ENCODE measurements at places on chromosomes 2 and 18. TPM values are rescaled to one million over a fixed set of nuclear protein-coding genes. Genes with fewer than 3 reads are reported as not detected.

NLRC4 gene
- polyA plus RNA-seq: 2.3 TPM

VWC2L gene
- polyA plus RNA-seq: not detected

RAB31 gene
- polyA plus RNA-seq: 75.1 TPM

IL1R2 gene
- 0.97 TPM for polyA plus RNA-seq

EMX1 gene
- polyA plus RNA-seq: not detected

ZAP70 gene
- polyA plus RNA-seq: 2.8 TPM

TOGARAM2 gene
- polyA plus RNA-seq: 0.50 TPM

ABCG5 gene
- polyA plus RNA-seq: 8.8 TPM

CCDC74A gene
- 11.3 TPM for polyA plus RNA-seq

HAAO gene
- polyA plus RNA-seq: 33.4 TPM

FAM110C gene
- polyA plus RNA-seq: 4.5 TPM

TMEM87B gene
- 5.4 TPM for polyA plus RNA-seq

SCN3A gene
- polyA plus RNA-seq: 0.38 TPM

FIGN gene
- polyA plus RNA-seq: 1.6 TPM

ANKRD23 gene
- not detected for polyA plus RNA-seq

LOXHD1 gene
- polyA plus RNA-seq: not detected

DNA sequence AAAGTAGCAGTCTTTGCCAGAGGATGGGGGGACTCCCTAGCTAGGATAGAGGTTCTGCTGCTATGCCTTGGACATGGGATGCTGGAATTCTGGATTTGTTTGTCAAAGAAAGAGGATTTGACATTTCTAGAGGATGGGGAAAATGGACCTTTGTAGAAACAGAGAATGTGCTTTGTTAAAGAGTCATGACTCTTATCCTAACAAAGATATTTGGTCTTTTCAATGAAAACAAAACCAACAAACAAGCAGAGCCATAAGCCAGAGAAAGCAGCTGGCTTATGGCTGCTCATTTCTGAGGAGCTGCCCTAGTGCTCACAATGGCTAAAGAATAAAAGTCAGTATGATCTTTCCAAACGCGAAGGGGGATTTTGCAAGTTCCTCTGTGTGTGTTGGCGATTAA, 40.8 kb upstream of the MAPRE2 start:
- DNase-seq: no peak

- no peak for DNase-seq
Observed at GRCh38 chr2:36497570-36498163, 100.3 kb downstream of the FEZ2 start.

- no peak for DNase-seq
Observed at GRCh38 chr2:57760381-57760801, 286.2 kb upstream of the VRK2 start.

GRCh38 chr18:4750393-4751346, 295.6 kb upstream of the DLGAP1 start:
- DNase-seq: no peak

DNA sequence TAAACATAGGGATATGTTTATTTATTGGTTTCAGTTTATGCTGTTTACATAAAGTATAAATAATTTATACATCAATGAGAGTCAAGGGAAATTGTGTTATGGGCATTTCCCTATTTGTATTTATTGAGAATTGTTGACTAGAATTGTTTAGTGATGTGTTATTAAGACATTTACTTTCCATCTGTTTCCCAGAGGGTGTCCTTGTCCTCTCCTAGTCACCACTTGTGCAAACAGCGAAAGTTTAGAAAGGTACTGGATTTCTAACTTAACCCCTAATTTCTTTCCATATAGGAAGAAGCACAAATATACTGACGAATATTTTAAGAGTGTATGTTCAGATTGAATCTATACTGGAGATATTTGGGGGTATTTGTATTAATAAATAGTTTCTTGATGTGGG, 6.7 kb downstream of the UBE2E3 start:
- DNase-seq: no peak

DNA sequence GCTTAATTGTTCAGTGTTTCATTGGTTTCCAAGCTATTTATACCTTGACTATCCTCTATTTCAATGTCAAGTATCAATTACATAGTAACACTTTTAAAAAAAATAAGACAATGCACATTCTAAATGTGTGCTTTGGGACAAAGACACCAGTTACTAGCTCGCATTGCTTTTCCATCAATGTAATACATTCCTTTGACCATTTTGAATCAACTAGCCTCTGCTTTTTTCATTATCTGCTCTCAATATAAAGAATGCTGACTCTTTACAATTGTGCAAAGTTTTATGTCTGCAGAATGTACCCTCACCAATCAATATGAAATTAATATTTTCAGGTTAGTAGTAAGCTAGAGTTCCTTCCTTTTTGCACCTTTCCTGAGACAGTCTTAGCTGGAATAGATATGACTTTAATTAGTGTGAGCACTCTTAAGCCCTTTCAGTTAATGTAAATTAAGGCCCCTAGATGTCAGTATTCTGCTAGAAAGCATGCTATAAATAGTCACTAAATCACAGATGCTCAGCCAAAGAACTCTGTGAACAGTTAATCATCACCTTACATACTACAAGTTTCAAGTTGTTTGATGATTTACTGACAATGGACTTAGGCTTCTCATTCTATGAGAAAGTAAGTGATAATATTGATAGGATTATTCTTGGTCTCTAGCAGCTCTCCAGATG, 413.6 kb downstream of the PTH2R start:
- no peak for DNase-seq

DNA sequence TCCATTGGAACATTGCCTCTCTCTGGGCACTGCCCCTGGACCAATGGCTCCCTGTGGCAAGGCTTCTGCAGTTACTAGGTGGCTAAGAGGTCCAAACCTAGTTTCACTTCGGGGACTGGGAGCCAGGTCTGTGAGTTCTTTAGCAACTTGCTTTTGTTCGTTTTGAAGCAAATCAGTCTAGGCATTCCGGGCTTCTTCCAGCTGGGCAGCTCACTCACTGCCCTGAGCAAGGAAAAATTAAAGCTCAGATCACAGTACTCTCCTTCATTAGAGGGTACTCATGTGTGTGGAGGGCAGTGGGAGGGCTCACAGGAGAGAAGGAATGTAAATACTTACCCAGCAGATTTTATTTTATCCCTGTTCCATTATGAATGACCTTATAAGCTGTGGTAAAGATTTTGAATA, 80.3 kb downstream of the SPP2 start:
- no peak for DNase-seq

DNA sequence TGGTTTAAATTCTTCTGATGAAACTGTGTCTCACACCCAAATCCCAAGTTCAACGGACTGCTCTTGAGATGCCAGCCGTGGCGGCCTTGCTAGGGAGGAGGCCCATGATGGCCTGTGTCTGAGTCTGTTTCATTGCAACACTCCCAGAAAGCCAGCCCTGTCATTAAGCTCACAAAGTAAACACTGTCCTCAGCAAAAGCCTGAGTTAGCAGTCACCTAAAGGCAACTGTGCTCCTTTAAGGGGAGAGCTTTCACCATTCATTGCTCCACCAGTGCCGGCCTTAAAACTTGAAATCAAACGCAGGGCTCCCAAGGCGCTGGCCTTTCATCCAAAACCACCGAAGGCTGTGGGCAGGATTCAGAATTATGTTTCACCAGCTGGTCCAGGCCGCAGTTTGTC, 42.5 kb upstream of the PPP1CB start:
- no peak for DNase-seq

- DNase-seq: no peak
Observed at GRCh38 chr2:183028108-183028507, 10.1 kb downstream of the NCKAP1 start.

- DNase-seq: no peak
Observed at GRCh38 chr2:132991471-132992045, 321.6 kb upstream of the LYPD1 start.

DNA sequence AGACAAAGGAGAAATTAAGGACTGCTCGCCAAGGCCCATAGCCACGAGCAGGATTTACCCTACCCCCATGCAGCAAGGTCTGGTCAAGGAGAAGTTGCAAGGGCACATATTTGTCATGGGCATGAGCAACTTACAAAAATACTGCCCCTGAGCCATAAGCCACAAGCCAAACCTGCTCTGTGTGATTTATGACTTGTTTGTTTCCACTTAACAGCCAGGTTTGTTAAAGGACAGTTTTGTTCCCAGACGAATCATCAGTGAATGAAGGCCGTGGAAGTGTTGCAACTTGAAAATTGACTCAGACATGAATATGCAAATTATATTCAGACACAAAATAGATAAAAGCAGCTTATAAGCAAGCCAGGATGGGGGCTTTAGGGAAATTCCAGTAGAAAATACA, 31.3 kb upstream of the EVA1A start:
- DNase-seq: no peak

DNA sequence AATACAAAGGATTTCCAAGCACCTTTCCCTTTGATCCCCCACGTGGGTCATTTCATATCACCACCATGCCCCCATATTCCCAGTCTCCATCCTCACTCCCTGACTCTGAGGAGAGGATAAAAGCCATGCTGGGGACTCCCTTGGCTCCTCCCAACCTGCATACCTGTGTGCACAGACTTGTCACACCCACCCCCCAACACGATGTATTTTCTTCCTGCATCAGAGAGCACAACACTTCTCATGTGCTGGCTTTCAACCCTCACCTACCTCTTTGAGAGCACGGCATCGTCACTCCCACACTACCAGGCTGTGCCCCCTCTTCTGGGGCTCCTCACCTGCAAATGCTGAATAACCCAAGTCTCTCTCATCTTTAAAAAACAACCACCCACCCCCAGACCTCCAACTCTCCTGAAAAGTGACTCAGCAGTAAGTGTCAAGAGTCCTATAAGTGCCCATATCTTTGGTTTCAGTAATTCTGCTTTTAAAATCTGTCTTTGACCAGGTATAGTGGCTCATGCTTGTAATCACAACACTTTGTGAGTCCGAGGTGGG, 53.1 kb downstream of the AP1S3 start:
- no peak for DNase-seq

- no peak for DNase-seq
Observed at GRCh38 chr2:156464106-156464505, 27.9 kb downstream of the GPD2 start.

DNA sequence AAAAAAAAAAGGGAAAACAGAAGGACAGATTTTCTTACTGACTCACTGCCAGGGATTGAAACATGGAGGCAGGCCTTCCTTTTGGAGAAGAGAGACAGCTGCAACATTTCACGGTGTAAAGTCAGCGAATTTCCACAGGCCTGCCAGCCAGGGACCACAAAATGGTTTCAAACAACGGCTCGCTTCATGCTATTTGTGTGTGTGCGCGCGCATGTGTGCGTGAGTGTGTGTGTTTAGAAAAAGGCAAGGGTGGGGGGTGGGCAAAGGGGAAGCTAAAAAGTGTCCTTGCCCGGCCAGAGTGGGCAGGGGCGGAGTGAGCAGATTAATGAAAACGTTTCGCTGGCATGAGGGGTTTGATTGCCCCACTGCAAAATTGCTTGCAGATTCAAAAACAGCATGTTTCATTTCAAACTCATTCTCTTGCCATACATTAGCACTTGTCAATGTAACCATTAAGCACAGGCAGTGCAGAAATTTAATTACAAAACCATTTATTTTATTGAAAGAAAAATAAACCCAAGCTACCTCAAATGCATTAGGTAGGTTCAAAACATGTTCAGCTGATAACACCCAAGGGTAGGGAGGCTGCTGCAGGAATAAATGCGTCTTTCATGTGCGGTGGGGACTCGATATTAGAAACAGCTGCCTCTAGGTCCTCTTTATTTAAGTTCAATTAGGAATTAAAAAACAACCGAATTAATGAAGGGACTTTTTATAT, 182.1 kb upstream of the SIX2 start:
- DNase-seq: no peak

DNA sequence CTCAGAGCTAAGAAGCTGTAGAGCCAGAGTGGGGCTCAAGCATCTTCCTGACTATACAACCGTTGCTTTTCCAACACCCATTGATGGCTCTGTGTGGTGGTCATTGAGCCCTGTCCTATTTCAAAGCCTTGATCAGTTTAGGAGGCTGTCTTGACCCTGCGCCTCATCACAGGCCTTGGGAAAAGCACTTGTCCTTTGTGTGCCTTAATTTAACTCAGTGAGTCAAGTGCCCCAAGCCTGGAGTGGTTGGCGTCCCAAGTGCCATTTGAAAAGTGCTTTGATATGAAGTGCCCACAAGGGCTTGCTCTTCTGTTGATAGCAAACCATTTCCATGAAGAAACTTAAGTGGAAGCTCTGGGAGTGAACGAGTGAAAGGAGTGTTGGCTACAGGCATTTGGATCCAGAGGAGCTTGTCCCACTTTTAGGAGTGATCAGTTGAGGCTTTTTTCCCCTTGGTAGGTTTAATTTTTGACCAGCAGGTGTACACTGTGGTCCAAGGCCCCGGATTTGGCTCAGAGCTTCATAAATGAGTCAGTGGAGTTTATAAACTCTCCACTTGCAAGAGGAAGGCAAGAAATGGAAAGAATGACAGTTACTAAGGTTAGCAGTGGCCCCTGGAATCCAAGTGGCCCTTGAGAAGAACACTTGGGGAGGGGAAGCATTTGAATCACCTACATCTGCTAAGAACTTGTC, 50.3 kb downstream of the ACTR2 start:
- no peak for DNase-seq

GRCh38 chr2:2580341-2580740, 249.3 kb upstream of the MYT1L start:
- DNase-seq: no peak

DNA sequence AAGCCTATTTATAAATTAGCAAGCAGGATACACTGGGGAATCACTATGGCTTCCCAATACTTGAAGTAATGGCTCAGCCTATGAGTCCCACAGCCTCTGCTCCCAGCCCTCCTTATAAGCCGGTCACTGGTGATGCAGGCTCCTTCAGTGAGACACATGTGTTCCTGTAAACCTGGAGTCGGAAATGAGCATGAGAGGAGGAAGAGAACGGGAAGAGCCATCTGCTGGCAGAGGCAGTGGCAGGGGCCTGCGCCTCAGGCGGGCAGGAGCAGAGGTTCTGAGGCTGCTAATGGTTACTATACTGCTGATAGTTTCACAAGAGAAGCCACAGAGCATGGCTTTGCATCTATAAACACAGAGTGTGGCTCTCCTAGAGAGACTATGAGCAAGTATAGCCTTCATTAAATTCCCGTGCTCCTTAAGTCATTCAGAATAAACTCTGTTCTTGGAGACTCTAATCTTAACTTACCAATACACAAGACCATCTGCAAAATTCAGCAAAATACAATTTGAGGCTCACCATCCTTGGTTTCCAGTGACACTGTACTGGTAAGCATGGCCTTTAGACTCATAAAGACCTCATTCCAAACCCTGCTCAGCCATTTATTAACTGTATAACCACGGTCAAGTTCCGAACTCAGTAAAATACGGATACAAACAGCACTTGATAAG, 63.3 kb downstream of the FBXO15 start:
- no peak for DNase-seq

DNA sequence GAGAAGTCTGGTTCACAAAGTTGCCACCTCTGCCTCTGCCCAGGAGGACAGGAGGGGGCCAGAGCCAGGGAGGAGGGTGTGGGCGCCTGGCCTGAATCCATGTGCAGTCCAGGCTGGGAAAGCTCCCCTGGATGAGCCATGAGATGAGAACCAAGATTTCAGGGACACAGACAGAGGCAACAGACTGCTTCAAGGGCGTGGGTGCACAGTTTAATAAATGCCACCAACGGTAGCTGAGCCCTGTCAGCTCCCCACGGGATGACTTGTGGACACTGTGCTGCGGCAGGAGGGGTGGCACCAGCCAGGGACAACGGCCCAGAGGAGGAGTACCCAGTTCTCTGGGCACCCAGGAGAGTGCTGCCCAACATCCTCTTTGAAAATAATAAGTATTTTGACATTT, 15.2 kb downstream of the CAPG start:
- DNase-seq: peak; percentile 32

GRCh38 chr2:239743206-239743605, 281.9 kb downstream of the NDUFA10 start:
- DNase-seq: no peak

- no peak for DNase-seq
Observed at GRCh38 chr2:135994281-135994680, 8.9 kb upstream of the DARS1 start.

- DNase-seq: no peak
Observed at GRCh38 chr2:56749152-56749752, 565.5 kb downstream of the CCDC85A start.
